ENCODE measurements at places on chromosomes 12 and 14.

- DNase-seq, result no peak
Observed at GRCh38 chr12:108939594-108939993, 59.7 kb downstream of the DAO start.

DNA sequence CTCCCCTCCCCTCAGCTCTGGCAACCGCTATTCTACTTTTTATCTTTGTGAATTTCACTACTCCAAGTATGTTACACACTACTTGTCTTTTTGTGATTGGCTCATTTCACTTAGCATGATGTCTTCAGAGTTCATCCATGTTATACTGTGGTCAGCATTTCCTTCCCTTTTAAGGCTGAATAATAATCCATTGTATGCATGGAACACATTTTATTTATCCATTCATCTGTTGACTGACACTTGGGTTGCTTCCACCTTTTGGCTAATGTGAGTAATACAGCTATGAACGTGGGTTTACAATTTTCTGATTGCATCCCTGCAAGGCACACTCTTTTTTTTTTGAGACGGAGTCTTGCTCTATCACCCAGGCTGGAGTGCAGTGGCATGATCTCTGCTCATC is 53.0 kb upstream of the FUT8 start:
- no peak for DNase-seq

- DNase-seq, result no peak
Observed at GRCh38 chr14:24411443-24412389, 12.9 kb downstream of the NYNRIN start.

- DNase-seq, result no peak
Observed at GRCh38 chr12:48069241-48069640, 36.6 kb downstream of the SENP1 start.

DNA sequence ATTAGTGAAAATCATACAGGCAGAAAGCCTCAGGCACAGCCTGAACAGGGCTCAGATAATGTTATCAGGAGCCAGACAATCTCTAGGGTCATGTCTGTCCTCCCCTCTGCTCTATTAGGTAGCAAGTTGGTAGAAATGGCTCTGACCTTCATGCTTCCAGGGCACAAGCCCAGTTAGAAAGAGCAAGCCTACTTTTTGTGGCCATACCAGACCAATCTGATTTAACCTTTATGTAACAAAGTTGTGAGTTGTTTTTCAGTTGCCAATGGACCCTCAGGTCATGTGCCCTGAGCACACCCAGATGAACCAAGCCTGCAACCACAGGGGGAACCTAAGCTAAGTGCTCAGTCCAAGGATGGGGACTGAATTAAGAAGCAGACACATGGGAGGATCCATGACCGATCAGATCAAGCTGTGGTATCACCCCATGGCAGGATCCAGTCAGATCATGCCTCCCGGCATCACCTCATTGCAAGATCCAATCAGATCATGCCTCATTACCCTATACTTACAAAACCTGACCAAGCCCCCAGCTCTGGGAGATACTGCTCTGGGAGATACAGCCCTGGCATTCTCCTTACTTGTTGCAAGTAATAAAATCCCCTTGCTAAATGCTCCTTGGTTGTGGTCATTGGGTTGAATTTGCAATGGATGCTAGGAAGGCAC is 18.8 kb upstream of the HIGD1C start:
- DNase-seq, result no peak

DNA sequence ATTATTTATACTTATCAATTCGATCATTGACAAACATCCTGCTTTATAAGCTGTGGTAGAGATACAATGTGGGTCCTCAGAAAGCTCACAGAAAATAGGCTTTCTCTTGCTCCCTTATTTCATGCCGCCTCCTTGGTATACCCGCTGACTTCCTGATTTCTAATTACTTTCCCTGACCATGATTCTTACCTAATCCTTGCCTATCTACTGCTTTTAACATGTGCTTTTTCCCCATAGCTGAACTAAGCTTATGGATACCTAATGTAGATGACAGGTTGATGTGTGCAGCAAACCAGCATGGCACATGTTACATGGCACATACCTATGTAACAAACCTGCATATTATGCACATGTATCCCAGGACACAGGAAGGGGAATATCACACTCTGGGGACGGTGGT is 65.1 kb downstream of the ITPR2 start:
- DNase-seq, result no peak

GRCh38 chr14:36791402-36791801 is 129.7 kb downstream of the PAX9 start:
- no peak for DNase-seq

- no peak for DNase-seq
Observed at GRCh38 chr12:109588461-109589239, 15.1 kb downstream of the MVK start.

- DNase-seq, result no peak
Observed at GRCh38 chr12:106601031-106601430, 18.2 kb downstream of the RFX4 start.

DNA sequence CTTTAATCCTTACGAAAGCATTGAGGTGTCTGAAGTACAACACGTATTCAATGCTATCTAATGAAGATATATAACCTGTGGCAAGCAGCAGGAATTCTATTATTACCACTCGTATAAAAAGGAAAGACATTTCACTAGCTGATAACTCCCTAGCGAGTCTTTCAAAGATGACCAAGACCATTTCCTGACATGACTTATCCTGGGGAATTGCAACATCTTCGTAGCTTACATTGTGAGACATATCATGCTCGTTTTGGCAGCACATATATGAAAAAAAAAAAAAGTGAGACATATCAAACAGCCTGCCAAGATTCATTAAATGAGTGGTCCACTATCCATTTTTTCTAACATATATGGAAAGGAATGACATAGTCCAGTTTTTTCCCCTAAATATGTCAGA is 337.0 kb downstream of the FSCB start:
- DNase-seq, result no peak

DNA sequence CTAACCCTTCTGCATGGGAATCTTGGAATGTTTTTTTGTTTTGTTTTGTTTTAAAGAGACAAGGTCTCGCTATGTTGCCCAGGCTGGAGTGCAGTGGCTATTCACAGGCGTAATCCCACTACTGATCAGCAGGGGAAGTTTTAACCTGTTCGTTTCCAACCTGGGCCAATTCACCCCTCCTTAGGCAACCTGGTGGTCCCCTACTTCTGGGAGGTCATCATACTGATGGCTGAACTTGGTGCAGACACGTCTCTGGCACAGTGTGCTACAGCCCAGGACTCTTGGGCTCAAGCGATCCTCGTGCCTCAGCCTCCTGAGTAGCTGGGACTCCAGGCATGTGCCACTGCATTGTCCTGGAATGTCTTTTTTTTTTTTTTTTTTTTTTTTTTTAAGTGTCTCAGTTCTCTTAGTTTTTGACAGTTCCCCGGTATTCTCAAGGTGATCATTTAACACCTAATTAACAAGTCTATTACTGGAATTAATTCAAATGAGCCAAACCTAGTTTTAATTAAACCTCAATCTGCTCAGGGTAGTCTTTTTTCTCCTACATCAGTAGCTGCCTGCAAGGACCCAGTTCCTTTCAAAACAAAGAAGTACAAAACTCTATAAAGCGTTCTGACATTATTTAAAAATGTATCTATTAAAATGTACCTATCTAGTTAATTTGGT is 49.0 kb upstream of the ISM2 start:
- DNase-seq, result no peak

DNA sequence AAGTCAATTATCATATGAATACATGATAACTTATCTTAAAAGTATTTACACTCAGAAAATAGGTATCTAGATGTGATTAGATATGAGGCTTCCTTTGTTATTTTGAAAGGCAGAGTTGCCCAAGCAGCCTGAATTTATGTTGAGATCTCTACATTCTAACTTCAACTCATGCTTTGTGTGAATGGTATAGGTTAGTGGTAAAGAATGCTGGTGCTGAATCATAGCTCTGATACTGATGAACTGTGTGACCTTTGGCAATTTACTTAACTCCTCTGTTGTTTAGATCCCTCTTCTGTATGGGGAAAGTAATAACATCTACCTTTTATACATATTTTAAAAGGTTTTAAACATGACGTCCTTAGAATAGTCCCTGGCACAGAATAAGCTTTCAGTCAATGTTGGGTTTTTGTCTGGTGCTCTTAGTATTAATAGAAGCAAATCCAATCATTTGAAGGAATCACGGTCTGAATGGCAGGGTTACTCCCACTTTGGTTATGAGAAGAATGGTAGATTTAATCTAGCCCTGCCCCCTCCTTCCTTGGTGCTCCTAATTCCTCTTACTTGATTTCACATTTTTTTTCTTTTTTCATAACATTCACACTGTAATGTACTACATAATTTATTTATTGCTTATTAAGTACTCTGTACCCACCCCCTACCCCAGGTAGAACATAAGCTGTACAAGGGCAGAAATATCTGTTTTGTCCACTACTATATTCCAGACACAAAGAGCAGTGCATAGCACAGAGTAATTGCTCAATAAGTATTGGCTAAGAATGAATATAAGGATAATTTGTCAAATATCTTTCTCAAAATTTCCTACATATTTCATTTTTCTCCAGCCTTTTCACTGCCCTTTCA is 203.3 kb upstream of the KRR1 start:
- no peak for DNase-seq
